ENCODE measurements at places on chromosomes 13 and 19.

- DNase-seq: no peak
These were observed 7.4 kb downstream of the LSM7 start for GRCh38 chr19:2320939-2321338.

- no peak for DNase-seq
These were observed 58.3 kb downstream of the MBNL2 start for GRCh38 chr13:97280478-97280877.

GRCh38 chr13:112875627-112876026, 93.4 kb upstream of the MCF2L start:
- DNase-seq: no peak

DNA sequence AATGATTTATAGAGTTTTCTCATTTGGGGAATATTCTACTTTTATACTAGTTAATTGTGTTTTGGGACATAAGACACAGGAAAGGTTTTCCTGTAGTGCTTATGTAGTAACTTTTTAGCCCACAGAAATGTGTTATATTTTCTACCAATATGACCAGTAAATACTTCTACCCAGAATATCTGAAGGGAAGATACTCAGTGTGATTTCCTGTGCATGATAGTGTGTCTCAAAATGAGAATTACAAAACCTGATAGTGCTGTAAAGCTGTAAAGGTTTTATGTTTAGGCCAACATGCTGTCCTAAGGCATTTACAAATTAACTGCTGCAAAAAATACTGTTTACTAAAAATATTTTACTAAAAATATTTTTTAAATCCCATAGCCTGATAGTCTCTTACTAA, 126.8 kb downstream of the RXFP2 start:
- no peak for DNase-seq

- DNase-seq: no peak
These were observed 72.9 kb downstream of the SPATA13 start for GRCh38 chr13:24233351-24233901.

DNA sequence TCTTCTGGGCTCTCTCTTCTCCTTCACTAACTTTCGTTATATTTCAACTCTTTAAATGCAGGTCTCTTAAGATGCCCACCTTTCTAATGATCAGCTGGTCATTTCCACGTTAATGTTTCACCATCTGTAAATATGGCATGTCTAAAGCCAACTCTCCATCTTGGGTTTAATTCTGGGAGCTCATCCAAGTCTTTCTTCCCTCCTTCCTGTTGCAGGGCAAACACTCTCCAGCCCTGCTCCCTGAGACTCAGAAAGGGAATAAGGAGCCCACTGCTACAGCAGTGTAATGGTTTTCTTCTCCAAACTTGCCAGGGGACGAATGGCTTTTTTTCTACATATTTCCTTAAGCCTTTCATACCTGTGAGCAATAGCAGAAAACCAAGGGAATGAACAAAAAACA, 73.3 kb upstream of the SOX1 start:
- no peak for DNase-seq

DNA sequence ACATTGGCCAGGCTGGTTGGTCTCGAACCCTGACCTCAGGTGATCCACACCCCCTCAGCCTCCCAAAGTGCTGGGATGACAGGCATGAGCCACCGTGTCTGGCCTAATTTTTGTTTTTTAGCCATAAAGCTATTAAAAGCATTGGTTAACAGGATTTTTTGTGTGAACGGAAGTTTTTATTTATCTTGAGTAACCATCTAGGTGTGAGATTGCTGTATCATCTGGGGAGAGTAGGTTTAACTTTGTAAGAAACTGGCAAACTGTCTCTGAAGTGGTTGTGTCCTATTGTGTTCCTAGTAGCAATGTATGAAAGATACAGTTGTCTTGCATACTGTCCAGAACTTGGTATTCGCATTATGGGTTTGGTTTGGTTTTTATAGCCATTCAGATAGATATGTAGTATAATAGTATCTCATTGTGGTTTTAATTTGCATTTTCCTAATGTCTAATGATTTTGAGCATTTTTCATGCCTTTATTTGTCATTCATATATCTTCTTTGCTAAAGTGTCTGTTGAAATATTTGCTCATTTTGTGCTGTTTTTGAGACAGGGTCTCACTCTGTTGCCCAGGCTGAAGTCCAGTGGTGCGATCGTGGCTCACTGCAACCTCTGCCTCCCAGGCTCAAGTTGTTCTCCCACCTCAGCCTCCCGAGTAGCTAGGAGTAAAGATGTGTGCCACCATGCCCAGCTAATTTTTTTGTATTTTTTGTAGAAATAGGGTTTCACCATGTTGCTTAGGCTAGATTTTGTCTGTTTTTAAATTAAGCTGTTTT, 13.5 kb upstream of the PLEKHF1 start:
- DNase-seq: no peak

DNA sequence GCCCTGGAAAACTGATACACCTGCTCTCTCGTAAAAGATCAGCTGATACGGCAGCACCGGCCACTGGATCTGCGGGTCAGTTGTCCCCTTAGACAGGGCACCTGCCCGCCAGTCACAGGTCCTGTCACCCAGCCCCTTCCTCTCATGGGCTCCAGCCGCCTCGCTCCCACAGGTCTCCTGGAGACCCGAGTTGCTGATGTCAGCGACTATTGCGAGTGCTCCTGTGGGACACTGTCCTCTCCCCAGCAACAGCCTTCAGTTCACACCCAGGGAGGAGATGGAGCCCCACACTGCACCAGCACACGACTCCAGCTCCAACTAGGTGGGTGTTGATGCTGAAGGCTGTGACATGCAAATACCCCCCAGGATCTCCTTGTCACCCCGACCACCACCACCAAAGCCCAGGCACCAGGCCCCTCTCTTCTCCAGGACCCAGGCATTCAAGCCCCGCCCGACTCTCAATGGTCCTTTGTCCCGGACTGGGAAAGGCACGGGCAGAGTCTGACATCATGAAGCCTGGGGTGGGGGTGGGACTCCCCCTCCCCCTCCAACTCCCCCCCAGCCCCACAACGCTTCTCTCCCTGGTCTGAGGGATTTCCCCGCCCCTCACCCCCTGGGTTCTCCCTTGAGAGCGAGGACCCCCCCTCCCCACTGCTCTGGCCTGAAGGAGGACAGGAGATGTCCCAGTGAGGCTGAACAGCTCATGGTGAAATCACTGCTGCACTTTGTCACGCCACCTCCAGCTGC, 1.4 kb upstream of the MAG start:
- DNase-seq: no peak

- DNase-seq: no peak
These were observed 112.6 kb downstream of the LIG4 start for GRCh38 chr13:108102771-108103170.

GRCh38 chr13:97125810-97126738, 96.1 kb upstream of the MBNL2 start:
- no peak for DNase-seq

DNA sequence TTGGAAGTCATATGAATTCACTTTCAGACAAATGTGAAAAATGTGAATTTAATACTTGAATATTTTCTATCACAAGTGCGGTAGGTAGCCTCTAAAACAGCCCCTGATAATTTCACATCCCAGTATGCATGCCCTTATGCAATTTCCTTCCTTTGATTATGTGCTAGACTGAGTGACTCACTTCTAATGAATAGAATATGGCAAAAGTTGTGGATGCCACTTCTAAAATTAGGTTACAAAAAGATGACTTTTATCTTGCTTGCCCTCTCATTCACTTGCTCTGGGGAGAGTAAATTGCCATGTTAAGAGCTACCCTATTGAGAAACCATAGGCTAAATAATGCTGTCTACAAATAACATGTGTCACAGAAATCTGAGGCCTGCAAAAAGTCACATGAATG, 402.5 kb upstream of the PCDH9 start:
- no peak for DNase-seq

GRCh38 chr13:62305756-62306155, 890.1 kb upstream of the PCDH20 start:
- no peak for DNase-seq

DNA sequence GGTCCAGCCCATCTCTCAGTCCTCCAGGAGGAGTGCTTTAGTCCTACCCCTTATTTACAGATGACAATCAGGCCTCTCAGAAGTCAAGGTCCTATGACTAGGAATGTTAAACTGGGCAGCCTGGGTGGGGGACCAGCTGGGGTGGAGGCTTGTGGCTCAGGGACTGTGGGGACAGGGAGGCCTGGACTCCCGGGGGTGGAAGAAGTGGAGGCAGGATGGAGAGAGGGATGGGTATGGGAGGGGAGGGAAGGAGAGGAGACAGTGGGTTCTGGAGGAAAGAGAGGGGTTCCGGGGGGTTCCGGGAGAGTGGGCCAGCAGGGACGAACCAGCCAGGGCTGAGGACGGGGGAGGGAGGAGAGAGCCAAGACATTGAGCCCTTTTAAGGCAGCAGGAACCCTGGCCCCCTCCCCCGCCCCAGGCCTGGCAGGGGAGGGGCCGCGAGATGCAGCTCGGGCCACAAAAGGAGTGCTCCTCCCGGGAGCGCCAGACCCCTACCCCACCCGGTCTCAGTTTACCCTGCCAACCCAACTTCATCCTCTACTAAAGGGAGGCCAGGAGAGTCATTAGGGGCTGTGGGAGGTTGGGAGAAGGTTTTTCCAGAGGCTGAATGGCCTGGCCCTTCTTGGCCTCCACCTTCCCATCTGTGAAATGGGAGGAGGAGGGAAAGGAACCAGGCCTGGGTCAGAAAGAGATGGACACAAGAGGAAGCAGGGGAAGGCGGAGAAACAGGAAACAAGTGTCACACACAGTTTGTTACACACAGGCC, 1.7 kb downstream of the DMPK start:
- no peak for DNase-seq

GRCh38 chr19:29550896-29551295, 25.1 kb downstream of the VSTM2B start:
- no peak for DNase-seq

DNA sequence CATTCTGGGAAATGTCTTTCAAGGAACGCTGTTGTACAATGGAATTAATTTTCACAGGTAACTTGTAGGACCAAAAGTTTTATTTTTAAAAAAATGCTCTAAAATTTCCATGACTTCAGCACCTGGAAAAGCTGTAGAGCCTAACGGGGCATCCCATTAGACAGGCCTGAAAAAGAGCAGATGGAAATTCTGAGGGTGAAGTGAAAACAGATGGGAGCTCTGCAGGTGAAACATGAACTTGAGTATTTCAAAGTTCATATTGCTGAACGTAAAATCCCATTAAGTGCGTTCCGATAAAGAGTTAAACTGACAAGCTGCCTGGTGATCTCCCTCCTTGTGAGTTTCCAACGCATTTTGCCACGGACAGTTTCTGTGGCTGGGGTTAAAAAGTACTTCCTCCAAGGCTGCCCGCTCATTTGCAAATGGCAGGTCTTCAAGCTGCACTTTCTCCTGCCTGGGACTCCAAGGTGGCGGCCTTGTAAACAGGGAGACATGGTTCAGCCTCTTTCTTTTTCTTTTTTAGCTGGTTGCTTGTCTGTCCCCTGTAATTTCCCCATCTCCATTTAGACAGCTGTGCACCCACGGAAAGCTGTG, 450.4 kb downstream of the FGF9 start:
- no peak for DNase-seq

GRCh38 chr19:21127898-21128297, 13.9 kb upstream of the ZNF431 start:
- DNase-seq: no peak

- no peak for DNase-seq
These were observed 516.2 kb downstream of the MYO16 start for GRCh38 chr13:109145631-109146030.

- no peak for DNase-seq
These were observed 756.1 kb downstream of the UQCRFS1 start for GRCh38 chr19:28456708-28457320.

- no peak for DNase-seq
These were observed 28.9 kb downstream of the SMIM24 start for GRCh38 chr19:3451451-3451866.

- peak; percentile 50 for DNase-seq
These were observed 2.3 kb upstream of the LCP1 start for GRCh38 chr13:46184277-46184699.

Measured in stimulated activated CD8-positive, alpha-beta memory T cell treated with anti-CD3 and anti-CD28 coated beads, Interleukin-12 subunit alpha, Interleukin-12 subunit beta, amount 100 ng/mL, for 4 hours (primary cell).